ENCODE measurements at places on chromosomes 2 and 18. TPM values are rescaled to one million over a fixed set of nuclear protein-coding genes. Genes with fewer than 3 reads are reported as not detected.

The LRRTM4 gene
- total RNA-seq: not detected

The ASAP2 gene
- 121 TPM for total RNA-seq

The C2orf81 gene
- total RNA-seq: 0.40 TPM

The ST6GAL2 gene
- not detected for total RNA-seq

The PTPRM gene
- total RNA-seq: 98.0 TPM

The SCYGR4 gene
- total RNA-seq: not detected

The SNED1 gene
- total RNA-seq: 23.1 TPM

The DNAJC5G gene
- not detected for total RNA-seq

The TRIM43B gene
- total RNA-seq: not detected

The CAPG gene
- total RNA-seq: 26.0 TPM

The SCN9A gene
- total RNA-seq: 1.1 TPM

The TUBA3E gene
- not detected for total RNA-seq

The CEP192 gene
- 39.5 TPM for total RNA-seq

The PKDCC gene
- 1.1 TPM for total RNA-seq

The GRB14 gene
- 10.0 TPM for total RNA-seq

The ZNF236 gene
- 15.7 TPM for total RNA-seq

The SIX3 gene
- total RNA-seq: not detected

The MC2R gene
- total RNA-seq: not detected

The SCYGR2 gene
- not detected for total RNA-seq

The NT5DC4 gene
- total RNA-seq: not detected

The ABCG5 gene
- not detected for total RNA-seq

The CHST9 gene
- not detected for total RNA-seq

The KIF1A gene
- total RNA-seq: not detected

The FBLN7 gene
- 5.2 TPM for total RNA-seq

The METTL21A gene
- total RNA-seq: 14.5 TPM

The CDCA7 gene
- total RNA-seq: 31.7 TPM

The HMSD gene
- 0.27 TPM for total RNA-seq

The SPP2 gene
- total RNA-seq: not detected

The POTEE gene
- total RNA-seq: 0.40 TPM

The MARCHF7 gene
- 195 TPM for total RNA-seq

The STPG4 gene
- total RNA-seq: 0.13 TPM

The EVX2 gene
- not detected for total RNA-seq

The RIT2 gene
- not detected for total RNA-seq

The UGT1A4 gene
- not detected for total RNA-seq

The SLC20A1 gene
- total RNA-seq: 151 TPM

The FOXD4L1 gene
- not detected for total RNA-seq

The THADA gene
- total RNA-seq: 43.0 TPM

The ALPP gene
- not detected for total RNA-seq

The THUMPD2 gene
- 13.7 TPM for total RNA-seq

The SLC5A7 gene
- total RNA-seq: not detected

The INHBB gene
- 0.79 TPM for total RNA-seq

The SNRNP200 gene
- total RNA-seq: 81.8 TPM

The MYCN gene
- 3.2 TPM for total RNA-seq

The CPO gene
- not detected for total RNA-seq

The DPYSL5 gene
- not detected for total RNA-seq

The PAIP2B gene
- total RNA-seq: 1.2 TPM
